ENCODE measurements at places on chromosomes 3 and 15.
A peak's percentile ranks its signal among the peaks of the same experiment; 100 is the strongest.

- no peak for DNase-seq
Measured at GRCh38 chr3:37964716-37965115, 25.9 kb upstream of the VILL start.

- DNase-seq = no peak
Measured at GRCh38 chr3:86744051-86744450, 246.9 kb downstream of the VGLL3 start.

DNA sequence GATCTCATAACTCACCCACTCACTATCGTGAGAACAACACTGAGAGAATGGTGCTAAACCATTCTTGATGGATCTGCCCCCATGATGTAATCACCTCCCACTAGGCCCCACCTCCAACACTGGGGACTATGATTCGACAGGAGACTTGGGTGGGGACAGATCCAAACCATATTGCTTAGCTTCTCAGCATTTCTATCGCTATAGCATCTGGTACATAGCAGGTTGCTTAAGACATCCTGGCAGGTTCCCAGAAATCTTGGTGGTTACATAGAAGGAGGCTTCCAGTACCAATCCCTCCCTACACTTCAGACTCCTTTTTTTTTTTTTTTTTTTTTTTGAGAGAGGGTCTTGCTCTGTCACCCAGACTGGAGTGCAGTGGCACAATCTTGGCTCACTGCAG is 487.8 kb downstream of the EDEM1 start:
- DNase-seq = no peak

DNA sequence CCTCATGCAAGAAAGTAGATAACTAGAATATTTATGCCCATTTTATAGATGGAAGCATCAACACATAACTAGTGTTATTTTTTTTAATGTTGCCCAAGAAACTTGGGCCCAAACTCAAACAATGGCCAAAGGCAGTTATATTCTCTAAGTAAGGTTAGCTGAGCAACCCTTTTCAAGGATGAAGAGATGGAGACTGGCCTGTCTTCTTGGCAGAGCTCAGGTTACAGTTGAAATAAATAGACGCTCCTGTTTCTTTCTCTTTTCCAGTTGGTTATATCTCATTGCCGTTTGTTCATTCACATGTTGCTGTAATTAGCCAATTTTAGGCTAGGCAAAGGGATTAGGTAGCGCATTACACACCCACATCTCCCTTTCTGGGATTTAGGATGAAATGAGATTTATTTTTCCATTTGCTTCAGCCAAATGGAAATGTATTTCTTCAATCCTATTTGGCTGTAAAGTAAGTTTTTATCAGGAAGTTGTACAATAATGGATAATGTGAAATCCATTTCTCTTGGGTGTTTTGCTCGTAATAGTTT is 93.2 kb downstream of the CMSS1 start:
- DNase-seq = no peak

- no peak for DNase-seq
Measured at GRCh38 chr3:182908471-182908870, 71.9 kb downstream of the DCUN1D1 start.

- DNase-seq = peak; percentile 35
Measured at GRCh38 chr3:34102288-34102687, 303.9 kb downstream of the PDCD6IP start.

DNA sequence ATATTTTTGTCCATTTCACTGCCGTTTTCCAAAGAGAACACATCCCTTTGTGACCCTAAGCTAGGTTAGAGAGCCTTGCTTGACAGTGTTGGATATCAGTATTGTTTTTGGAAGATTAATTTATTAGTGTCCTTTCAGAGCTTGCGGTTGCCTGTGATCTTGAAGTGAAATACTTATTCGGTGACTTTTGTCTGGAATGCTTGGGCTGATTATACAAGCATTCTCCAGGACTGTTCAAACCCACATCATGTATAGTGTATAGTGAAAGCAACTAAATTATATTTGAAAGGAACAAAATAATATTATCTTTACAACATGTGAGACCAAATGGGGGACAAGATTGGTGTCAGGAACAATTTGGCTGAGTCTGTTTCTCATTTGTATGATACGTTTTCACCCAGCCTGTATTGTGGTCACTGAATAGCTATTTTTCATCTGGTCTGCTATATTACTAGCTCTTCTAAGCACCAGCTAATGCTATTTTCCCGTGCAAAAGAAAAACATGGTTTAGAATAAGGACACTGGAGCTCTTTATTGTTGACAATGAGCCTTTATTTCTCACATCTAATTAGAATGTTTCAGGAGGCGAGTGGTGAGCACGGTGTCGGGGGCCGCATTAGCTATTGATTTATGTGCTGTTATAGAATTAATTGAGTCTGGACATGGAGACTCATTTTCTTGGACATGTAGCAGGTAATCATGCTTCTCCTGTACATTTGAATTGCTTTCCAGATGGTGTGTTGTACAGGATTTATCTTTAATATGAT is 158.1 kb downstream of the APBA2 start:
- no peak for DNase-seq

DNA sequence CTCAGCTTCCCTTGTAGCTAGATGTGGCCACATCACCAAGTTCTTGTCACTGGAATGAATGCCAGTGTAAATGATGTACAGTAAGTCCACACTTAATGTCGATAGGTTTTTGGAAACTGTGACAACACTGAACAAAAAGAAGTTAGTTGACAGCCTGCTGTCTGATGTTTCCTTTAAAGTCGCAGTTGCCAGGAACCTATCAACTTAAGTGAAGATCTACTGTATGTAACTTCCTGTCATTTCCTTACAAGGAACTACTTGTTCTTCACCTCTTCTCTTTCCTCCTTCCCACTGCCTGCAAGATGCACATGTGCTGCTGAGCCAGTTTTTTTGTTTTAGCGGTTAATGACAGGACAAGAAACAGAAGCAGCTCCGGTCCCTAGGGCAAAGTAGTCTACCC is 44.6 kb downstream of the HDGFL3 start:
- DNase-seq = no peak

DNA sequence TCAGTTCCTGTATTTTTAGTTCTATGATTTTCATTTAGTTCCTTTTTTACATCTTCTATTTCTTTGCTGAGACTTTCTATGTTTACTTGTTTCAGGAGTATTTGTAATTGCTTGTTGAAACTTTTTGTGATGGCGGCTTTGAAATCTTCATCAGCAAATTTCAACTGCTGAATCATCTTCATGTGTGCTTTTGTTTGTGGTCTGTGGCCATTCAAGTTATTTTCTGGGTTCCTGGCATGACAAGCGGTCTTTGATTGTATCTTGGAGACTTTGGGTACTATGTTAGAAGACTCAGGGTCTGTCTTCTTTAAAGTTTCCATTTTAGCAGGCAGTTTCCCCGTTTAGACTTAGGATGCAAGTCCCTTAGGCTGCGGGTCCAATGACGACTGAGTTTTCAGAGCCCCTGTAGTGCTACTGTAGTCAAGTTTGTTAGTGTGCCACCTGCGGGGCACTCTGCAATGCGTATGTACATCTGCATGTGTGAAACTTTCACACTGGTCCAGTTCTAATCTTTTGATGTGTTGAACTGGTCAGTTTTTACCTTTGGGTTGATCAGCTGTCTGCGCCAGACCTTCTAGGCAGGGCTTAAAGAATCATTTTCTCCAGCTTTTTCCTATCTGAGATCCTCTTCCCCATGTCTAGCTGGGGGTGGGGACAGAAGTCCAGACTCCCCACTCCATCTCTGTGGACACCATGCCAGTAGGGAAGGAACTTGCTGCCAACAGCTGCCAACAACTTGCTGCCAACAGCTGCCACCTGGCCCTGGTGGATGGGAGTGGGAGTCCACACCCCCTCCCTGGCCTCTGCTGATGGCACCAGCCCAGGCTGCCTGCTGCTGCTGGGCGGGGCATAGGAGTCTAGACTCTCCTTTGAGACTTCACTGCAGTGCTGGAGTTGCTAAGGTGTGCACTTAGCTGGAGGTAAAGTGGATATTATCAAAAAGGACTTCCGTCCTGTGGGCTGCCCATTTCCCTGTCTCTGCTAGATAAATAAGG is 190.9 kb downstream of the TJP1 start:
- DNase-seq = no peak

DNA sequence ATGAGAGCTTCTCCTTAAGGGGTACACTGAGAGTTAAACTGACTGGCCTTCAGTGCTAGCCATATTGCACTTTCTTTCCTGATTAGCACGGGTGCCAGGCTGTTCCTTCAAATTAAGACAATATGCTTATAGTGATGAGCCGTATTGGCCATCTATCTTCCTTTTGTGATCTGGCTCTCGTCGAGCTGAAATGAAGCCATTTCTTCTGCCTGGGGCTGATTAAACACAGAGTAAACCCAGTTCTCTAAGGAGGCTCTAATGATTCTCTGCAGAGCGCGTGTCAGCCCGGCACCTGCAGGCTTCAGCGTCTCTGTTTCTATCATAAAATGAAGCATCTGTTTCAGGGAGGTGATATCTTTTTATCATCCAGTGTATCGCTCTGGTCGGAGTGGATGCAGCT is 107.5 kb upstream of the NR2F2 start:
- DNase-seq = no peak

GRCh38 chr15:70857562-70858285 is 3.8 kb upstream of the LARP6 start:
- no peak for DNase-seq

- DNase-seq = no peak
Measured at GRCh38 chr3:111769992-111770352, 89.1 kb upstream of the PHLDB2 start.

DNA sequence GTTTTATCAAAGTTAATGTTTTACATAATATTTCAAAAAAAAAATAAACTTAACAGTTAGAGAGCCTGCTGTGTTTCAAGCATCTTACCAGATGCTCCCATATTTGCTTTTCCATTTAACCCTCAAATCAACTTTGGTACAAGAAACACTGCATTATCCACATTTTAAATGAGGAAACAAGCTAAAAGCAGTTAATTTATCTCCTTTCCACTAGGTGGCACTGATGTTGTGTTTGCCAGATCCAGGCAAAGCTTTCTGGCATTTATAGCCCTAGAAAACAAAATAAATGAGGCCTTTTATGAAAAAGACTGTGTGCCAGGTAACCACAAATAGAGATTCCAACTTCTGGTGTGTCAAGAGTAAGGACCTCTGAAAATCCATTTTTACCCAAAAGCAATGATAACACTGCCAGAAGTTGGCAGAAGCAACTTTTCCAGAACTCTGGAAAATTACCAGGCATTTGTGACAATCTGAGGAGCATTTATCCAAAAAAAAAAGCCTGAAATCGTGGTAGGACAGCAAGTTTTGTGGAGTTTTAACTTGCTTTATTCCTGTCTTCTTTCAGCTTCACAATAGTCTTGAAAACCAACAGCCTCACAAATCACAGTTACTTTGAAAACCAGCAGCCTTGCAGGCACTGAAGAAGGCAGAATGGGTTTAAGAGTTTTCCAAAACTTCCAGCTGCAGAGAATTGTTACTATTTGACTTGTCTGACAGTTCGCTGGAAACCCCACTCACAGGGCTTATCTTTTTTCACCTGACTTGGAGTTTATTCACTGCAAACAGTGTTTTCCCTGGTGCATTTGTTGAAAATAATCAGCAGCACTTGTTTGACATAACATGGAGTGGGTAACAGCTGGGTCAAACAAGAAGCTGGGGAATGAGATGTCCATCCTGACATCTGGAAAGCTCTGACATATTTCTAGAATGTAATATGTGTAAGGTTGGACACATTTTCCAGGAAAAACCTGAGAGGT is 9.2 kb downstream of the FAM162A start:
- no peak for DNase-seq

GRCh38 chr3:50264383-50264963 is 4.5 kb upstream of the SEMA3B start:
- no peak for DNase-seq

- DNase-seq = no peak
Measured at GRCh38 chr3:48572517-48572916, 8.9 kb upstream of the UCN2 start.

DNA sequence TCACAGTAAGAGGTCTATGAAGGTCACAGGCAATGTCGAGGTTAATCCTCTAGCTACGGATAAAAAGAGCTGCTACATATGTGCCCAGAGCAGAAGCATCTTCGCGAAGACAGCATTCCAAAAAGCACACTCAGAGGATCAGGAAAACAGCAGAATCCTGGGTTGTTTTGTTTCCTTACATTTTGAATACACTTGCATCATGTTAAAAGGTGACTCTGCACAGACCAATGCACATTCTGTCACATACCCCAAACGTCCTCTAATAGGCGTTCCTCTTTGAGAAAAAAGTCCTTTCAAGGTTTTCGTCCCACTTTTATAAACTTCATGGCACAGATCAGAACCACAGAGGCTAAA is 52.7 kb downstream of the VGLL4 start:
- DNase-seq = no peak

DNA sequence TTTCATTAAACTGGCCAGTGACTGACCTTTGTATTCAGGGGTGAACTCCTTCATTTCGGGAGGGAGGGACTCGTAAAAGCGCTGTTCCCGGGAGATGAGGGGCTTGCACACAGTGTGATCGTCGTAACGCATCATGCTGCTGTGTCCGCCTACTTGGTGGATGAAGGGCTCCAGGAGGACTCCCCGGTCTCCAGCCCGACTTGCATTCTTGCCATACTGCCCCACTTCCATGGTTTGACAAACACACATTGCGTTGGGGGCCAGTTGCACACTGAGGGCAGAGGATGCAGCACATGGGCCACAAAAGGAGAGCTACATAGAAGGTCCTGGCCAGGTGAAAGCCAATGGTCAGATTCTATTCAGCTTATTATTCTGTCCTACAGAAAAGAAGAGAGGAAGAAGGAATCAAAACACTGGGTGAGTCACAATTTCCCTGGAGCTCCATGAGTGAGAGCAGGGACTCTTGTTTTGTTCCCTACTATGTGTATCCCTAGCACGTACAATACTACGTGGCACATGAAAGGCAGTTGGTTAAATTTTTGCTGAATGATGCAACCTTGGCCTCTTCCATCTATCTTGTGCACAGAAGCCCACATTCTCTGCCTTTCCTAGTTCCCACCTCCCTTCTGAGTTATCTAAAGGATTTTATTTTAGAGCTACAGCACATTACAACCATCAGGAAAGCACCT is 24.2 kb upstream of the GMPPB start:
- DNase-seq = no peak

DNA sequence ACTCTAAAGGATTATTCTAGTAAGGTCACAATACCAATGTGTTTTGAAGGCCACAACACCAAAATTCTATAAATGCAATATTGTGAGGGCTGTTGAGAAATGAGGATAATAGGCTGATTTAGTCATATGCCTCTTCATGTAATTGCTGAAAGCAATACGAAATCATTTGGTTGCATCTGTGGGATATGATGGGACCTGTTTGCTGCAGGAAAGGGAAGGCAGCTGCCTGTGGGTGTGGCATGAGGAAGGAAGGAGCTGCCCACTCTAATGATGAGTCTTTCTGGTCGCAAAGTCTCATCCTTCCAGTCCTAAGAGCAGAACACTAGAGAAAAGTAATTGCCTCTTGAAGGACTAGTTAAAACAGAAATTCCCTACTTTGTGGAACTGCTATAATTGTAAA is 245.3 kb upstream of the ZPLD1 start:
- no peak for DNase-seq

- no peak for DNase-seq
Measured at GRCh38 chr3:13896473-13897154, 16.7 kb upstream of the WNT7A start.

GRCh38 chr3:177439694-177440269 is 242.5 kb upstream of the TBL1XR1 start:
- DNase-seq = no peak

Data from hematopoietic multipotent progenitor cell (in vitro differentiated cells).